ENCODE measurements at places on chromosomes 7 and 10. TPM values are rescaled to one million over a fixed set of nuclear protein-coding genes. Genes with fewer than 3 reads are reported as not detected.
A peak's percentile ranks its signal among the peaks of the same experiment; 100 is the strongest.

Gene NME8
- total RNA-seq: not detected

Gene SLC39A12
- total RNA-seq: not detected

Gene SAMD9L
- total RNA-seq: 12.2 TPM

Gene KCNMA1
- total RNA-seq: 16.2 TPM

Gene WNT16
- total RNA-seq: 0.21 TPM

Gene LFNG
- total RNA-seq: 21.6 TPM

DNA sequence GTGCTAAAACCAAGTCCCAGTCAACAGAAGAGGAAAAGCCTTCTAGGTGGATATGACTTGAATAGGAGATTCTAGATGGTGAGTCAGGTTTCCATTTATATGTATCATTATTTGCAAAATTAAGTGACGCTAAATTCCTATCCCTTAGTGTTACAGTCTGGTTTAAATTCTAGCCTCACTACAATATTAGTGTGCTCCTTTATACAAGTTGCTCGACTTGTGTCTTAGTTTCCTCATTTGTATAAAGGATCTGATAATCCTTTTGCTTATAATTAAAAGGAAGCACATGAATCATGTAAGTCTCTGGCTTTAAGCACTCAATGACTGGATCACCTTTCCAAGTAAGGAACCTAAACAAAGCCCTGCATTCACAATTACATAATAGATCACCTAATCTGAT is 105.7 kb downstream of the SVOPL start:
- H3K27ac ChIP-seq: no peak overlapping the region
- H3K4me1 ChIP-seq: no peaks in the 10 kb centered on the region
- no peak overlapping the region for H3K4me3 ChIP-seq
- H3K36me3 ChIP-seq: no peaks in the 10 kb centered on the region
- H3K27me3 ChIP-seq: no peaks in the 10 kb centered on the region

DNA sequence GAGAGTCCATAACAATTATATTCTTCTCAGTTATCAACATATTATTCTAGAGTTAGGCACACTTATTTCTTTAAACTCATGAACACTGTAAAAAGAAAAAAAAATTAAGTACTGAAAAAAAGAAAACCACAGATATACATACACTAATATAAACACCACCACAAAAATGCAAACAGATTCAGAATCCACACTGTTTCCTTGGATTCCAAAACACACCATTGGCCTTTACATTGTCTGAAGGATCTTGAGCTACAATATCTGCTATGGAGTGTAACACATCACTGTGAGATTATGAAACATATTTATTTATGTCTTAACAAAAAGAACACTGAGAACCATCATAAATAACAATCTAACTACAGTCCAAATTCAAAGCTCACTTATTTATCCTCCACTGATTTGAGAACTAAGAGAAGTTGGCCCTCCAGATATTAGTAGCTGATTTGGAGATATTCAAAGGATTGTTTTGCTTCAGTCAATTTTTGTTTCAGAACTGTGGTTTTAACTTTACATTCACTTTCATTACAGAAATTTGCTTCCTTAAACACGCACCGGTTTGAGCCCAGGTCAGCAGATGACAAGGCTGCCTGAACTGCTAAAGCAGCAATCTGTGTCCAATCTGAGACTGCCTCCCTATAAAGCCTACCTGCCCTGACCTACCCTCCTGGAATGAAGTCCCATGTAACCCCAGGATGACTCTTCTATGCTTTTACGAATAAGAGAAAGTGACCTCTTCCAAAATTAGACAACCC is 47.0 kb upstream of the CDK1 start:
- no peak overlapping the region for H3K4me3 ChIP-seq
- H3K36me3 ChIP-seq: no peaks in the 10 kb centered on the region
- no peaks in the 10 kb centered on the region for H3K27me3 ChIP-seq
- no peaks in the 10 kb centered on the region for H3K4me1 ChIP-seq
- DNase-seq: no peak

DNA sequence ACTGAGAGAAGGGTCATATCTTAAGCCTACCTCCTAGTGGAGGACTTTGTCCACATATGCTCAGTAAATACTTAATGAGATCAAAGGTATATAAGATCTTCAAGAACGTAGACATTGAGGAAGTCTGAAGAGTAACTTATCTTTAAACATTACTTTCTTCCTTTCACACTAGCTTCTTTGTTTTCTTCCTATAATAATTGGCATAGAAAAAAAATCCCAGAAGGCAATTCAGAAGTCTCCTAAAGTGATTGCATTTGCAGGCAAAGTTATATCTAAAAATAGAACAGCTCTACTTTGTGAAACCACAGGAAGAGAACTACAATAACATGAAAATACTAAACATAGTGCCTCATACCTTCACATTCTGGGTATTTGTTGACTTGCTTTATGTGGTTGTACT is 150.4 kb downstream of the PPP1R3A start:
- H3K36me3 ChIP-seq: no peaks in the 10 kb centered on the region
- H3K4me3 ChIP-seq: no peak overlapping the region
- H3K4me1 ChIP-seq: no peaks in the 10 kb centered on the region

DNA sequence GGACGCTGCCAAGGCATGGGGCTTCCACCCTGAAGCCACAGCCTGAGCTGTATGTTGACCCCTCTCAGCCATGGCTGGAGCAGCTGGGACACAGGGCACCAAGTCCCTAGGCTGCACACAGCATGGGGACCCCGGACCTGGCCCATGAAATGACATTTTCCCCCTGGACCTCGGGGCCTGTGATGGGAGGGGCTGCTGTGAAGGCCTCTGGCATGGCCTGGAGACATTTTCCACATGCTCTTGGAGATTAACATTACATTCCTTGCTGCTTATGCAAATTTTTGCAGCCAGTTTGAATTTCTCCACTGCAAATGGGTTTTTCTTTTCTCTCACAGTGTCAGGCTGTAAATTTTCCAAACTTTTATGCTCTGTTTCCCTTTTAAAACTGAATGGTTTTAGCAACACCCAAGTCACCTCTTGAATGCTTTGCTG is 463.6 kb downstream of the ZWINT start:
- no peaks in the 10 kb centered on the region for H3K27me3 ChIP-seq
- no peaks in the 10 kb centered on the region for H3K36me3 ChIP-seq
- H3K4me1 ChIP-seq: no peaks in the 10 kb centered on the region
- no peak for DNase-seq

GRCh38 chr7:18771834-18772566 is 276.5 kb downstream of the HDAC9 start:
- no peak overlapping the region for H3K4me3 ChIP-seq
- no peaks in the 10 kb centered on the region for H3K27me3 ChIP-seq
- no peak overlapping the region for H3K27ac ChIP-seq
- no peaks in the 10 kb centered on the region for H3K4me1 ChIP-seq

DNA sequence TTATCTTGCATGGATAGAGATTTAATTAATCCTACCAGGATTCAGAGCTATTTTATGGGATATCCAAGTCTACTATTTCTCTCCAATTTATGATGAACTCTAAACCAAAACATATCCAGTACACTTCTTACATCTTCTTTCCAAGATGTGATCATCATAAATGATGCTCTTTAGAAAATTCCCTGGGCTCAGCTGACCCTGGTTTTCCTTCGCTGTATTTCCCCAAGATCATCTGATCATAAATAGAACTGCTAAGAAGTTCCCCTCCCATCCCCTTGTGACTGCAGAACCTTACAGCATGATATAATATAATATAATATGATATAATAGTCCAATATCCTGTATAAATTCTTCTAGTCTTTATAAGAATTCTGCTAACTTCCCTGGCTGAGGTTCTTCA is 114.6 kb upstream of the LYZL2 start:
- H3K4me1 ChIP-seq: no peaks in the 10 kb centered on the region
- H3K27ac ChIP-seq: no peak overlapping the region
- no peaks in the 10 kb centered on the region for H3K36me3 ChIP-seq
- no peaks in the 10 kb centered on the region for H3K27me3 ChIP-seq

DNA sequence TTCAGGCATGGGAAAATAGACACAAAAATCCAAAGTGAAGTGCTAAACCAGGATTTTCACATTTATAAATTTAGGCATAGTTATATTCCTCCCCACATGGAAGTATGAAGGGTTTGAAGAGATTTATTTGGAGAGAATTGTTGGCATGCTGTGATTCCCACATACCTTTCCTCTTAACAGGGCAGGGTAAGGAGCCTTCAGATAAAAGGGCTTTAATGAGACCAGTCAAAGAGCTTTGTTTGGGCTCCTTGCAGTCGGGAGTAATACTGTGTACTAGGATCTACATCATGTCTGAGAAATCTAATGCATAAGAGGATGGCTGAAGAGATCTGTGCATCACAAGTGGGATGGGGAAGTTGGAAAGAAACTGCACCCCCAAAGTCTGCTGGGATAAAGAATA is 140.8 kb upstream of the PTN start:
- no peaks in the 10 kb centered on the region for H3K4me1 ChIP-seq
- H3K4me3 ChIP-seq: no peak overlapping the region
- no peak for DNase-seq
- no peaks in the 10 kb centered on the region for H3K27me3 ChIP-seq

GRCh38 chr7:876972-877311 is 588 bp downstream of the GET4 start:
- peak overlapping the region; percentile 58 for H3K4me3 ChIP-seq
- peaks cover 33% of the 10 kb centered on the region for H3K4me1 ChIP-seq
- no peaks in the 10 kb centered on the region for H3K27me3 ChIP-seq
- no peak for DNase-seq
- H3K27ac ChIP-seq: peak overlapping the region; percentile 92

- no peak overlapping the region for H3K27ac ChIP-seq
- no peak overlapping the region for H3K4me3 ChIP-seq
- DNase-seq: no peak
These were observed 111.3 kb downstream of the POU6F2 start for GRCh38 chr7:39088730-39089593.

DNA sequence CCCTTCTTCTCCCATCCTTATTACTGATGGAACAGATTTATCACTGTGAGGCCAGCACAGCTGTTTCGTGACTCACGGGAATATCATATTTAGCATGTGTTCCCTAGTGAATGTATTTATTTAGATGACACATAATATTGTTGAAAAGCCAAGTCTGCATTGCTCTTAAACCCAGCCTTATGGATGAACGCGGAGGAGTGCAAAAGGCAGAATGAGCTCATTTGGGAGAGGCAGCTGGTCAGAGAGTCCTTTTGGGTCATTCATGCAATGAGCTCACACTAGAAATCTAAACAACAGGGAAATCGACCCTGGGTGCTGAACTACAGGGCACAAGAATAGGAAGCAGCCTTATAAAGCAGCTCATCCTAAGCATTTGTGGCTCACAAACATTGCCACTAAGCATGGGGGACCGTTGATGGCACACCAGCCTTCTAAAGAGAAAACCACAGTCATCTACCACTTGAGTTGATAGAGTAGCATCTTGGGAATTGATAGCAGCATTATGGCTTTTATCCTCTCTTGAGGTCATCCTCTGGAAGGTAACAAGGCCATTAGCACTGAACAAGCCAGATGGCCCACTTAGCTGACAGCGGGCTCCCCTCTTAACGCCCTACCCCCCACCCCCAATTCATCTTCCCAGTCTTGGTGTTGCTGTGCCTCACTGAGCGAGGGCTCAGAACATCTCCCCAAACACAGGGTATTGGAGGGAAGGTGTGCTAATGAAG is 32.9 kb upstream of the SDK1 start:
- no peak overlapping the region for H3K27ac ChIP-seq
- no peak for DNase-seq
- no peaks in the 10 kb centered on the region for H3K27me3 ChIP-seq
- H3K36me3 ChIP-seq: no peaks in the 10 kb centered on the region
- H3K4me3 ChIP-seq: no peak overlapping the region
- no peaks in the 10 kb centered on the region for H3K4me1 ChIP-seq

DNA sequence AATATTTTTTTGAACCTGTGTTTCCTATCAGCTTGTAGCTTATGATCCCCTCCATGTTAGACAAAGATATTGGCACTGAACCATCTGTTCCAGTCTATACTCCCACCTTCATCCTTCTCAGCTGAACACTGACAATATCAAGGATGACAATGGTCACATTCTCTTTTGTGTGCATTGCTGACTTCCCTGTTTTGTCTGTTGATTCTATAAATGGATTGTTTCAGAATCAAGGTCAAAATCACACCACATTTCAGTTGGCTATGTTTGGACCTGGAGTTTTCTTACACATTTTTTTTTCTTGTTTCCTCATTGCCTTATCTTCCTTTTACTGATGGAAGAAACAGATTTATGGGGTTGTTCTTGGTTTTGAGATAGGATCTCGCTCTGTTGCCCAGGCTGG is 11.3 kb upstream of the SMURF1 start:
- no peak overlapping the region for H3K4me3 ChIP-seq
- H3K4me1 ChIP-seq: no peaks in the 10 kb centered on the region

DNA sequence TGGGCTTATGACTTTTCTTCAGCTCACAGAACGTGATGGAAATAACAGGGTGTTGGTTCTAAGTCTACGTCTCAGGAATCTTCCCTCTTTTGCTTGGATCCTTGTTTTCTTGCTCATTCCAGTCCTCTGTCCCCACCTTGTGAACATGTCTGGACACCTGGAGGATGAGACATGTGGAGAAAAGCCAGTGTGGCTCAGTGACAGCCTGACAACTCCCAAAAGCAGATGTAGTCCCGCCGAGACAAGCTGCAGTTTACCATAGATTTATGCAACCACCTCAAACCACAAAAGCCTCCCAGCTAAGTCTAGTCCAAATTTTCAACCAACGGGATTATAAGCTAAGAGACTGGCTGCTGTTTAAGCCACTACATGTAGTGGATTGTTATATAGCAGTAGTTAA is 476.1 kb downstream of the SH2D4B start:
- no peaks in the 10 kb centered on the region for H3K4me1 ChIP-seq
- no peaks in the 10 kb centered on the region for H3K36me3 ChIP-seq
- H3K27ac ChIP-seq: no peak overlapping the region
- no peak overlapping the region for H3K4me3 ChIP-seq
